ENCODE measurements at places on chromosomes 5 and 9.

GRCh38 chr5:71483355-71483754, 27.9 kb downstream of the BDP1 start:
- no peak for DNase-seq

DNA sequence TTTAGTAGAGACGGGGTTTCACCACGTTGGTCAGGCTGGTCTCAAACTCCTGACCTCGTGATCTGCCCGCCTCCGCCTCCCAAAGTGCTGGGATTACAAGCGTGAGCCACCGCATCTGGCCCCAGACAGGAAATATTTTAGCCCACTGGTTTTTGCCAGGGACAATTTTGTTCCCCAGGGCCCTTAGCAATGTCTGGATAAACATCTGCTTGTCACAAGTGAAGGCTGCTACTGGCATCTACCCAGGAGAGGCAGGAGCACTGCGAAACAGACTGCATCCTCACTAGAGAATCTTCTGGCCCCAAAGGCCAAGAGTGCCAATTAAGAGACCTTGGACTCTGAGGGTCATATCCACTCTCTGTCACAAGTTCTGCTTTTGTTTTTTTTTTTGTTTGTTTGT, 2.4 kb upstream of the TPRN start:
- DNase-seq: no peak

- DNase-seq: no peak
These were observed 663 bp upstream of the SMIM27 start for GRCh38 chr9:32551276-32552051.

- no peak for DNase-seq
These were observed 251.2 kb upstream of the RORB start for GRCh38 chr9:74245866-74246497.

- no peak for DNase-seq
These were observed 5.9 kb downstream of the DUSP1 start for GRCh38 chr5:172764861-172765765.

DNA sequence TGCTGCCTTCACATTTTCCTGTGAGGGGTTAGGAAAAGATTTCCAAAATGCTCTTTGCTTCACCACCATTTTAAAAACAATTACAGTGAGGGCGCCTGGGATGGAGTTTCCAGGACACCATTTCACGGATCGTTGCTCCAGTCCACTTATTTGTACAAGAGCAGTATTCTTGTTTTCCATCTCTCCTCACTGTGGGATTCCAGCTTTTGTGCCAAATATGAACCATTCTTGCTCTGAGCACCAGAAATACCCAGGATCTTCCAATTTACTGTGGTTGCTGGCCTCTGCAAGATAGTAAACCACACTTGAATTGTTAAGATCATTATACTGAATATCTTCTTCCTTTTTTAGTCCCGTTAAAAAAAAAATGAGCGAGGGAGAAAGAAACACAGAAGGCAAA, 899.5 kb downstream of the TLE1 start:
- DNase-seq: no peak

- no peak for DNase-seq
These were observed 19.7 kb upstream of the ADAMTS19 start for GRCh38 chr5:129440424-129440823.

GRCh38 chr9:27532046-27532445, 2.4 kb upstream of the MOB3B start:
- DNase-seq: no peak

DNA sequence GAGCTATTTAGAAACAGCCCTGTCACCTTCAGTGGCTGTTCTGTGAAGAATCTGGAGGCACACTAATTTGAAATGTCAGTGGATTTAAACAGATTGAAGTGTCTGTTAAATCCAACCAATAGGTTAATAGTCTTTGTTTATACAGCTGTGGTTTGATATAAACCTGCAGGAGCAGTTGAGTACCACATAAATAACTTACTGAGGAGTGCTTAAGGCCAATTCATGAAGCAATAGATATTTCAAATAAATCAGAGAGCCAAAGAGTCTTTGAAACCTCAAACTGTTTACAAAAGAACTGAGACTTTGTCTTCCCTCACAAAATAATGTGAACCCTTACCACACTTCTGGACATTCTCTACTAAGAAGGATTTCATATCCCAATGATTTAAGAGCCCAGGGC, 111.9 kb downstream of the FEM1C start:
- DNase-seq: no peak

DNA sequence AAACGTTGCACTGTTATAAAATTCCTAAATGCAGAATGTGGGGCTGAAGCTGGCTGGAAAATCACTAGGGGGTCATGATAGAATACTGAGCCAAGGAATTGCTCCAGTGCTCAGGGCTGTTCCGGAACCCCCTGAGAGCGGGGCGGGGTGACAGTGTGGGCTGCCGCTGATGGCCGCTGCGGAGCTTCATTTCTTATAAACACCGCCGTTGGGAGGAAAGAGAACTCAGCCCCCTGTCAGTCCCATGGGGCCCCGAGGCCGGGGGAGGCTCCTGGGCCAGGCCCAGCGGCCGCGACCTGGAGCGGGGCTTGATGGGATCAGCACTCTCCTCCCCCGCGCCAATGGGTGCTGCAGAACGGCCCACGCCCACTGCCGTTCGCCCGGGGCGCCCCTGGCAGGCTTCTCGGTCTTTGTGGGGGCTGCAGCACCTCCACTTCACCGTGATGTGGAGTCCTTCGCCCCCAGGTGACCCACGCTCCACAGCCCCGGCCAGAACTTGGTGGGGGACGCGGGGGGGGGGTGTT, 5.2 kb upstream of the IRF1 start:
- DNase-seq: no peak

DNA sequence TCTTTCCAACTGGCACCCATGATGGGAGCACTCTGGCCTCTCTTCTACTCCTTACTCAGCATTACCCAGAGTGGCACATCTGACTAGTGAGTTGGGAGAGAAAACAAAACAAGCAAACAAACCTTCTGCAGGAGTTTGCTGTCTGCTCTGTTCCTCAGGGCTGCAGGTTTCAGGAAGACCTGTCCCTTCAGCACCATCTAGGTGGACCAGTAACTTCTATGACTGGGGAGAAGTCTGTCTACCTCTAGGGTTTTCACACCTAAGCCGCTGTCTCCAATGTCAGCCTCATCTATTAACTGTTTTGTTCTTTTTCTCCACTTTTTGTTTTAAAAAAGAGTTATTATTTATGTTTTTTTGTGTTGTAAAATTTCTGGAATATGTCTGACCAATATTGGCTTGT, 58.7 kb downstream of the RAB3C start:
- DNase-seq: no peak

DNA sequence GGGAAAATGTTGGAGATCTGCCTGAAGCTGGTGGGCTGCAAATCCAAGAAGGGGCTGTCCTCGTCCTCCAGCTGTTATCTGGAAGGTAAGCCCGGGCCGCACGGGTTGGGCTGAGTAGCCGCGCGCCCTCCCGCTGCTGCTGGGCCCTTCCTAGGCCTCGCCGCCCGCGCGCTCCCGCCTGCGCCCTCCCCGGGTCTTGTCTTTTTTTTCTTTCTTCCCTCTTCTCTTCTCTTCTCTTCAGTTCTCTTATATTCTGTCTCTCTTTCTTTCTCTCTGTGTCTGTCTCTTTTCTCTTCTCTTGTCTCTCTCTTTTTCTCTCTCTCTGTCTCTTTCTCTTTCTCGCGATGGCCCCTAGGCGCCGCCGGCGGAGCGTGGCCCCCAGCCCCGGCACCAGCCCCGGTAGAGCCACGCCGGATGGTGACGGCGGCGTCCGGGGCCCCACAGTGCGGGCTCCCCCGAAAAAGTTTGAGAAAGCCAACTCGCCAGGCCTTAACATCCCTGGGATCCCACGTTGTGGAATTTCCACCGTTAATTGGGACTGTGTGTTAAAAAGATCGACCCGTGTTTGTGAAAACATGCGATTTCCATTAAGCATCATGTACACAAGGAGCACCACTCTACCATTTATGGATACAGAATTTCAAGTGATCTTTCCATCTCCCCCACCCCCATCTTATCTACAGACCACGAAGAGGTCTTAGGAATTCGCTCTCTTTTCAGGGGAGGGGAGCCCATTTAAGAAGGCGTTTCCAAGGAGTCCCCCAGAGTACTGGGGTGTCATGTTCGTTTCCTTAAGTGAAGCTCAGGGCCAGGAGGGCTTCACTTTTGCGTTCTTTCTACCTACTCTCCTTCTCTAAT, 616 bp downstream of the ABL1 start:
- no peak for DNase-seq

GRCh38 chr5:74294231-74294705, 346.3 kb downstream of the ENC1 start:
- DNase-seq: no peak

GRCh38 chr5:54217826-54218503, 92.4 kb downstream of the ARL15 start:
- DNase-seq: no peak

- peak; percentile 40 for DNase-seq
These were observed 49.4 kb downstream of the SLC22A5 start for GRCh38 chr5:132418881-132419280.

GRCh38 chr5:176624938-176625337, 5.4 kb downstream of the SNCB start:
- DNase-seq: no peak

DNA sequence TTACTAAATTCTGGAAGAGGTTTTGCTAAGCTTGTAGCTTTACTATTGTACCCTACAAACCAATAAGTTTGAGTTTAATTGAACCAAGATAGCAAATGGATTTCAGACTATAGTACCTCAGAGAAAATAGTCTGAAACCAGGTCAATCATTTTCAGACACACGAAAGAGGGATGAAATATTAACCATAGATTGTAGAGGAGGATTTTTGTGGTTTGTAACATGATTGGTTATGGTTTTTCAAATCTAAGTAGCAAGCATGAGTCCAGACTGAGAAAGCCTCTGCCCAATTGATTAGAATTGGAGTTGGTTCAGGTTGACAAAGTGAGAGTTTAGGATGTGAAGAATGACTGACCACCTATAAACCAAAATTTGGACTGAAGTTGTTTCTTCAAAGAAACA, 562.7 kb upstream of the DMAC1 start:
- no peak for DNase-seq

DNA sequence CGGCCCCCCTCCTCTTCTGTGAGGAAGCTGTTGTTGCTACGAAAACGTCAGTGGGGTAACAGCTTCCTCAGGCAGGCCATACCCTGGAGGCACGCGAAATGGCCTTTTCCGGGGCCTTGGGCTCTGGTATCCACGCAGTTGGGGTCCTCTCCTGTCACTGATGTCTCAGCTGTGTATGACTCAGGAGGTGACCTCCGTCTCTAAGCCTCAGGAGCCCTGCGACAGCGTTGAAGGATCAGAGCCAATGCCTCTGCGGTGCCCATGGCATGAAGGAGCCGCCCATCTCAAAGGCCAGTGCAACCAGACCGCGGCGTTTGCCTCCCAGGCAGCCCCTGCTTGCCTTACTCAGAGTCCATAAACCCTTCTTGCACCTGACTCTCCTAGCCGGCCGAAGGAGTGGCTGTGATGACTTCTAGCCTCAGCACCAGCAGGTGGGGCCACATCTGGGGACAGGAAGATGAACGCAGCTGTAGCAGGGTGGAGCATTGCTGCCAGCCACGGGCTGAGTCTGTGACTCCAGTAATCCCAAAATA, 1.0 kb upstream of the MXD3 start:
- no peak for DNase-seq

- DNase-seq: no peak
These were observed 15.3 kb upstream of the CD180 start for GRCh38 chr5:67211926-67212325.

All from vagina (tissue), 2 donors.